ENCODE measurements at places on chromosomes 4 and X. TPM values are rescaled to one million over a fixed set of nuclear protein-coding genes. Genes with fewer than 3 reads are reported as not detected.

The REELD1 gene
- 0.22 TPM for total RNA-seq

DNA sequence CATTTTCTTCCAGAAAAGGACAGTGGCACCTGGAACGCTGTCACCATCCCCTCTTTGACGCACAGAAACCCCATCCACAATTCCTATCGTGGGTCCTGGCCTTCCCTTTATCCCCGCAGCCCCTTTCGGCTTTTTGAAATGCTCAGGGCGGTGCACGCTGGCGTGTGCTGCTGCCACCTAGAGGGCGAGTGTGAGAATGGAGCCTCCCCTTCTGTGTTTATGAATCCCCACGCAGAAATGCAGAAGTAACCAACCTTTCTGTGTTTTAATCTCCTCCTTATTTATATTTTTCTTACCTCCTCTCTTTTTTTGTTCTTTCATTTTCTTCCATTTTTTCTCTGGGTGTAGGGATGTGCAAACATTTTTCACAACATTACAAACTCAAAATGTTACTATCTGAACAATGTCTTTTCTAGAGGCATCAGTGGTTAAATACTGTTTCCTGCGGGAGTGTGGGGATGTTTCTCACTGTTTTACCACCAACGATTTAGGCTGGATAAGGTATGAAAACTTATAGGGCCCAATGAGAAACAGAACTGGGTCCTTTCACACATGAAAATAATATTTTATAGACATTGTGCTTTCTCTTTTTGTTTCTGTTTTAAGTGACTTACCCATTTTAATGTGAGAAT, 50.0 kb downstream of the TMA16 start:
- H3K4me1 ChIP-seq, result no peaks in the 10 kb centered on the region
- H3K27ac ChIP-seq, result no peak overlapping the region
- no peaks in the 10 kb centered on the region for H3K27me3 ChIP-seq
- no peaks in the 10 kb centered on the region for H3K36me3 ChIP-seq

GRCh38 chrX:132214518-132214917, 4.7 kb downstream of the RAP2C start:
- no peaks in the 10 kb centered on the region for H3K27me3 ChIP-seq
- no peaks in the 10 kb centered on the region for H3K4me1 ChIP-seq
- DNase-seq, result no peak
- H3K36me3 ChIP-seq, result no peaks in the 10 kb centered on the region
- H3K4me3 ChIP-seq, result no peak overlapping the region

GRCh38 chr4:107423677-107424405, 296.2 kb downstream of the PAPSS1 start:
- no peaks in the 10 kb centered on the region for H3K4me1 ChIP-seq
- H3K36me3 ChIP-seq, result no peaks in the 10 kb centered on the region
- no peaks in the 10 kb centered on the region for H3K27me3 ChIP-seq
- no peak overlapping the region for H3K27ac ChIP-seq
- DNase-seq, result no peak

- no peaks in the 10 kb centered on the region for H3K36me3 ChIP-seq
- DNase-seq, result no peak
- H3K27ac ChIP-seq, result no peak overlapping the region
- H3K4me3 ChIP-seq, result no peak overlapping the region
- H3K27me3 ChIP-seq, result peaks cover 67% of the 10 kb centered on the region
Observed at GRCh38 chr4:4852591-4853362, 6.7 kb upstream of the MSX1 start.

The OPN1MW gene
- not detected for total RNA-seq

DNA sequence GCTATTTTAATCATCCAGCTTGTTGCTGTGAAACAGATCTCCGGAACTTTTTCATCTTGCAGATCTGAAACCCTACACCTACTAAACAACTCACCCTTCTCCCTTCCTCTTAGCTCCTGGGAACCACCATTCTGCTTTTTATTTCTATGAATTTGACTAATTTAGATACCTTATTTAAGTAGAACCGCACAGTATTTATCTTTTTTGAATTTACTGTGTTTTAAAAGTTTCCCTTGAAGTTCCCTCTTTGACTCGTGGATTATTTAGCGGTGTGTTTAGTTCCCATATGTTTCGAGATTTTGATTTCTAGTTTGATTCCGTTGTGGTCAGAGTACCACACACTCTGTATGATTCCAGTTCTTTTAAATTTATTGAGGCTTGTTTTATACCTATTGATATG, 44.6 kb downstream of the EIF2S3 start:
- no peak for DNase-seq
- no peak overlapping the region for H3K4me3 ChIP-seq
- H3K27me3 ChIP-seq, result no peaks in the 10 kb centered on the region
- H3K27ac ChIP-seq, result no peak overlapping the region
- no peaks in the 10 kb centered on the region for H3K36me3 ChIP-seq

The PPP1R2C gene
- total RNA-seq, result not detected

The IL1RAPL1 gene
- 0.10 TPM for total RNA-seq

GRCh38 chrX:13808293-13808692, 8.6 kb downstream of the GPM6B start:
- no peak overlapping the region for H3K4me3 ChIP-seq
- no peak overlapping the region for H3K27ac ChIP-seq
- no peak for DNase-seq
- no peaks in the 10 kb centered on the region for H3K4me1 ChIP-seq
- no peaks in the 10 kb centered on the region for H3K27me3 ChIP-seq

The KIF4A gene
- 8.7 TPM for total RNA-seq

DNA sequence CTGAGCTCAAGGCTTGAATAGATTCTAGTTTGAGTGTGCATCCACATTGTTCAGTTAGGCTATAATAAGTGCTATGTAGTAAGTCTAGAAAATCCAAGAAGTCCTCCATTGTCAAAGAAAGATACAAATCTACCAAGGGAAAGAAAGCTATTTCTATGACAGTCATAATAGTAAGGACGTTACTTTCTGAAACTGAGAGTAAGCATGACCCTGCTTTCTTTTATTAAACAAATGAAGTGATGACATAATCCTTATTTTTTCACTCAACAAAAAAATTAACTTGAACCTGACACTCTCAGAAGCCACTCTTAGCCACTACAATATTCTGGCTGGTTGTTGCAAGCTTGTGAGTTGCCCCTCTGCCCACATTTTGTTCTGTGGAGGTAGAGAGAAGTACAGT, 33.8 kb upstream of the AMELX start:
- H3K4me1 ChIP-seq, result no peaks in the 10 kb centered on the region
- no peaks in the 10 kb centered on the region for H3K36me3 ChIP-seq
- H3K27ac ChIP-seq, result no peak overlapping the region
- no peak for DNase-seq

DNA sequence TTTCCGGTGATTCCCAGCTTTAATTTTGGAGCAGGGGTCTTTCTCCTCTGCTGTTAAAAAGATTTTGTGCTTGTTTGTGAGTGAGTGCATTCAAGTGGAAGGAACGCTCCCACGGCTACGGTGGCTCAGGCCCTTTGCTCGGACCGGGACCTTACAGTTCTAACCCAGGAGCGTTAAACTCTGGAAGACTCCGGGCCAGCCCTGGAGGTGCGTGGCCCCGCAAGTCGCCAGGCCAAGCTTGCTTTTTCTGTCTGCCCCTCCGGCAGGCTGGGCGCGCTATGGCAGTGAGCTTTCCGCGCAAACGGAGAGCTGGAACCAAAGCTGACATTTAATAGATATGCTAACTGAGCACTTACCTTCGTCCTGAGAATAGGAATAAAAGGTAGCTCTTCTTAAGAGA, 18.3 kb upstream of the PITX2 start:
- H3K36me3 ChIP-seq, result no peaks in the 10 kb centered on the region
- peaks cover 49% of the 10 kb centered on the region for H3K27me3 ChIP-seq
- no peak overlapping the region for H3K27ac ChIP-seq
- no peaks in the 10 kb centered on the region for H3K4me1 ChIP-seq
- no peak for DNase-seq

DNA sequence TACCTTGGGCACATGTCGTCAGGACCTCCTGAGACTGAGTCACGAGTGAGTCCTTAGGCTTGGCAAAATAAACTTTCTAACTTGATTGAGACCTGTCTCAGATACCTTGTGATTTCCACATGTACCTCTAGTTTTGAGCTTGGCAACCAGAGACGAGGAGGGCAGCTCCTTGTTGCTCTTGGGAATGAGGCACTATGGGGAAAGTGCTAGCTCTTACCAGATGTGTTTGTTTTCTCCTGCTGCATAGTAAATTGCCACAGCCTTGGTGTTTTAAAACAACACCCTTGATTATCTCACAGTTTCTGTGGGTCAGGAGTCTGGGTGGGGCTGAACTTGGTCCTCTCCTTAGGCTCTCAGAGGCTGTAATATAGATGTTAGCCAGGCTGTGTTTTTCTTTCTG, 59.1 kb upstream of the MAML3 start:
- H3K27ac ChIP-seq, result peak overlapping the region; percentile 84
- no peaks in the 10 kb centered on the region for H3K36me3 ChIP-seq
- no peak overlapping the region for H3K4me3 ChIP-seq
- H3K4me1 ChIP-seq, result no peaks in the 10 kb centered on the region
- H3K27me3 ChIP-seq, result no peaks in the 10 kb centered on the region
